ENCODE measurements at places on chromosomes 2 and 18. TPM values are rescaled to one million over a fixed set of nuclear protein-coding genes. Genes with fewer than 3 reads are reported as not detected.

DNA sequence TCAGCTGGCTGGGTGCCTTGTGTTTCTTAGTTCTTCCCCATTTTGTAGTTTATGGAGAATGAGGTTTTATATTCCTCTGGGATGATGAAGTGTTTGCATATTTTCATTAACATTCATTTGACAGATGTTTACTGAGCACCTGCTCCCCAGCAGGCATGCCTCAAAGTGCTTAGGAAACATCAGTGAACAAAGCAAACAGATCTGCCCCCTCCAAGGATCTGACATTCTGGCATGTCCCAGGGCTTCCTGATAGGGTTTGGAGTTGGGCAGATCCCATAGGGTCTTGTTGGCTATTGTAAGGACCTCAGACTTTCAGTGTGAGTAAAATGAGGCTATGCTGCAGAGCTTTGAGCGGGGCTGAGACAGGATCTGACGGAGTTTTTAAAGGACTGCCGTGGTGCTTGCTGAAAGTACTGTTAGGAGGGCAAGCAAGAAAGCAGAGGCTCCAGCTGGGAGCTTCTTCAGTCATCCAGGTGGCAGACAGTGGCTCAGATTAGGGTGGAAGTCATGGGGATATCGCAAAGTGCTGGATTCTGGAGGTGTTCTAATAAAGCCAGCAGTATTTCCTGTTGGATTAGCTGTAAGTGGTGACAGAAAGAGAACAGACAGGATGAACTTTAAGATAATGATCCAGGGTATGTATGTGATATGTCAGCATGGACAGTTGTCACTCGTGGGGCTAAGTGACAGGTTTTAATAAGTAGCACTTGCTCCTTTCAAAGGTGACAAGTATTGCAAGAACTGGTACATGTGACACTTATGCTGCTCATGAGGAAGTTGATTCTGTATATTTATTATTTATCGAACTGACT, 11.3 kb upstream of the IAH1 start:
- no peak for DNase-seq
- peaks cover 6% of the 10 kb centered on the region for H3K36me3 ChIP-seq
- no peak overlapping the region for H3K27ac ChIP-seq
- H3K4me1 ChIP-seq: no peaks in the 10 kb centered on the region

The NOP58 gene
- 38.6 TPM for polyA plus RNA-seq

- no peaks in the 10 kb centered on the region for H3K4me1 ChIP-seq
- DNase-seq: no peak
- H3K36me3 ChIP-seq: no peaks in the 10 kb centered on the region
- H3K27ac ChIP-seq: no peak overlapping the region
- no peaks in the 10 kb centered on the region for H3K27me3 ChIP-seq
Measured at GRCh38 chr2:26246818-26247217, 2.1 kb downstream of the HADHB start.

- no peaks in the 10 kb centered on the region for H3K4me1 ChIP-seq
- no peaks in the 10 kb centered on the region for H3K36me3 ChIP-seq
- H3K27ac ChIP-seq: no peak overlapping the region
- no peaks in the 10 kb centered on the region for H3K27me3 ChIP-seq
Measured at GRCh38 chr2:24501813-24502212, 10.8 kb downstream of the NCOA1 start.

DNA sequence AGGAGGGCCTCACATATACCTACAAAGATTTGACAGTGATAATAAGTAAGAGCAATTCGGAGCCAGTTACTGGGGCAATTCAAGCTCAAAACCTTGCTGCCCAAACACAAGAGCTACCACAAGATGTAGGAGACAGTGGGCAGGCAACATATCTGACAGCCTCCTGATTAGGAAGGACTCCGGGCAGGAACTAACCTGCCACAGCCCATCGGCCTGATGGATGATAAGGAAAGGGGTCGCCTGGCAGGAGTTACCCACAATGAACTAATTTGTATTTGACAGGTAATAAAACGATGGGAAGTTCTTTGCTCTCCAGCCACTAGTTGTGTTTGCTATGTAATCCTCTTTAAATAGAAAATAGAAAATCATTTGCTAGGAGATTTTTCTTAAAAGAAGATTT, 100.2 kb downstream of the ARHGAP15 start:
- no peaks in the 10 kb centered on the region for H3K4me1 ChIP-seq
- H3K27me3 ChIP-seq: no peaks in the 10 kb centered on the region
- H3K4me3 ChIP-seq: no peak overlapping the region
- H3K36me3 ChIP-seq: no peaks in the 10 kb centered on the region
- DNase-seq: no peak

The LOXHD1 gene
- polyA plus RNA-seq: not detected

GRCh38 chr2:177348118-177348654, 44.4 kb upstream of the AGPS start:
- H3K27ac ChIP-seq: no peak overlapping the region
- no peak for DNase-seq
- no peaks in the 10 kb centered on the region for H3K4me1 ChIP-seq
- no peak overlapping the region for H3K4me3 ChIP-seq

The NIF3L1 gene
- 29.7 TPM for polyA plus RNA-seq
